ENCODE measurements at places on chromosomes 7 and 10. TPM values are rescaled to one million over a fixed set of nuclear protein-coding genes. Genes with fewer than 3 reads are reported as not detected.

GRCh38 chr10:94602729-94603515 lies 57.3 kb downstream of the HELLS start:
- no peak overlapping the region for H3K27ac ChIP-seq
- H3K36me3 ChIP-seq, result peaks cover 35% of the 10 kb centered on the region
- no peaks in the 10 kb centered on the region for H3K27me3 ChIP-seq

- peaks cover 28% of the 10 kb centered on the region for H3K4me1 ChIP-seq
- no peak overlapping the region for H3K27ac ChIP-seq
- no peak for DNase-seq
- no peaks in the 10 kb centered on the region for H3K27me3 ChIP-seq
- peaks cover 10% of the 10 kb centered on the region for H3K36me3 ChIP-seq
- H3K4me3 ChIP-seq, result no peak overlapping the region
These were observed 10.2 kb downstream of the LMTK2 start for GRCh38 chr7:98116656-98117461.

GRCh38 chr7:32881074-32881982 lies 10.2 kb downstream of the KBTBD2 start:
- H3K4me3 ChIP-seq, result no peak overlapping the region
- H3K36me3 ChIP-seq, result no peaks in the 10 kb centered on the region
- peak overlapping the region; percentile 22 for H3K27ac ChIP-seq
- H3K4me1 ChIP-seq, result peaks cover 33% of the 10 kb centered on the region

- no peak for DNase-seq
- peaks cover 12% of the 10 kb centered on the region for H3K4me1 ChIP-seq
- H3K4me3 ChIP-seq, result no peak overlapping the region
- no peaks in the 10 kb centered on the region for H3K36me3 ChIP-seq
- peaks cover 15% of the 10 kb centered on the region for H3K27me3 ChIP-seq
These were observed 212.3 kb upstream of the MKLN1 start for GRCh38 chr7:131115340-131115739.

DNA sequence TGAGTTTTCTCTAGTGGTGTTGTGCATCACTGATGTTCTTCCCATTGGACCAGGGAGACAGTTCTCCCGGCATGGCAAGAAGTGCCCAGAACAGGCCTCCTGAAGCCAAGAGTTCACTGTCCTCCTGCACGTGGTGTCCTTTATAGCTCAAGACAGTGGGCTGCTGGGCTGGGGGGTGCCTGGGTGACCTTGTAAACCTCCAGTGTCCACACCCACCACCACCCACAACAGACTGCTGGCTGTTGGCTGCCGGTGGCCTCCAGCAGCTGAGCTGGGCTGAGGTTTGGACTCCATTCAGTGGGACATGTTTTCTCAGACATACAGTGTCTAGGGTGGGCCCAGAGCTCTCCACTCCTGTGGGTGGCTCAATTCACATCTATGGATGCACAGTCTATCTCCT lies 42.2 kb downstream of the HK1 start:
- no peak for DNase-seq
- H3K36me3 ChIP-seq, result no peaks in the 10 kb centered on the region
- peak overlapping the region; percentile 97 for H3K4me3 ChIP-seq
- peaks cover 37% of the 10 kb centered on the region for H3K4me1 ChIP-seq
- H3K27ac ChIP-seq, result peak overlapping the region; percentile 99
- no peaks in the 10 kb centered on the region for H3K27me3 ChIP-seq

DNA sequence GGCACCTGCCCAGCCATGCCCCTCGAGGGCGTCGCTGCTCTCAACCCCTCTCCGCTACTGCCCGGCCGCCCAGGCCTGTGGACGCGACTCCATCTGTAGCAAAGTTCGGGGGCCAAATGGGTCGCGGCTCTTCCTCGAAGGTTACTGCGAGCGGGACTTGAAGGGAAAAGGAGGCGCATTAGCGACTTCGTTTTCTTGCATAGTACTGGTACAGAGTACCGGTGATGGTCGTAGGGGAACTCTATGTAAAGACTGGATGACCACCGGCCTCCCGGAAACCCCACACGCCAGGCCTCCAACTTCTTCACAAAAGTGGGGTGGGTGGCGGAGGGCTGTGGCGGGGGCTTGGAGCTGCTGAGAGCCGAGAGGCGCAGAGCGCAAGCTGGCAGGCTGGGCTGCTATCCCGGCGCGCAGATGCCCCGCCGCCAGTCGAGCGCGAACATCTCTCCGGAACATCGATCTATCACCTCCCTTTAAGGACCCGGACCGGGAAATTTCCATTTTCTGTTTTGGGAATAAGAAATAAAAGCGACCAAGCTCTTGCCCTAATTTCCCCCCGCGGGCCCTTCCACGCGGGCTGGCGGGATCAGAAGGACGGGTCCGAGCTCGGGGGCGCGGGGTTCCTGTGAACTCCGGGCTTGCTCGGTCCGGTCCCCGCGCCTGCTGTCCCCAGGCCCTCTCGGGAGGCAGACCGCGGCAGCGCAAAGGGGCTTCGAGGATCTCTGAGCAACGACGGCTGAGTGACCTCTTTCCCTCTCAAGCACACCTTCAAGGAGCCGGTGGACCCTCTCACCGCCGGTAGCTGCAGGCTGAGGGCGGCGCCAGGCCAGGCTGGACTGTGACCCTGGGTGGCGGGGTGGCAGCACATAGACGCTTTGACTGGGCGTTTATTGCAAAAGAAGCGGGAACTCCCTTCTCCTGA lies 12.2 kb upstream of the FEZF1 start:
- peaks cover 14% of the 10 kb centered on the region for H3K36me3 ChIP-seq
- H3K27ac ChIP-seq, result no peak overlapping the region
- DNase-seq, result no peak
- peaks cover 39% of the 10 kb centered on the region for H3K27me3 ChIP-seq

Gene LIPK
- not detected for total RNA-seq

DNA sequence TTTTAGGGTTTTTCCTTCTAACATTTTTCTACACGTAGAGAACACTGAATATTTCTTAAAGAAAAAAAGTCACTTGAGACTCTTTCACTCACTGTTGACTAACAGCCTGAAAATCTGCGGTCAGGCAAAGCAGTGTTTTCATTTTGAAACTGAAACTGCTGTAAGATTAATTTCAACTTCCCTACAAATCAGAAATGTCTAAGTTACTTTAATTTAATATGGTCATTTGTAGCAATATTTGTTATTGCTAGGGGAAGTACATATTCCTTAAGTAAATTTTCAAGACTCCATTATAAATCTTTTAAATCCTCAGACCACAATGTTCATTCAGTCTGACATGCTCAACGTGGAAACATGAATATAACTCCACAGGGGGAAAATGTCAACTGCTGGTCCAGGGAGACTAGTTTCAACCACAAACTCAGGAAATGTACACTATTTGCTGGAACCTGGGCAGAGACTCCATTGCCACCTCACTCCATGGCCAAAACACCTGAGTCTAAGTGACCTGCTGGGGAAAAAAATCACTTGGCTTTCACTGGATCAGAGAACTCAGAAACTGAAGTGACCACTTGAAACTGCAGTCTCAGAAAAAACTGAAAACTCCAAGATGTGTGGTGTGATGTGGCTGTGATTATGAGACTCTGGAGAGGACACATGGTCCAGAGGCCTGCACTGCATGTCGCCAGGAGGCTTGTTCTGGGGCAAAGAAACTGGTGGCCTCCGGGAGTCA lies 161.2 kb downstream of the TAX1BP1 start:
- peak overlapping the region; percentile 68 for H3K4me3 ChIP-seq
- no peaks in the 10 kb centered on the region for H3K36me3 ChIP-seq
- H3K27me3 ChIP-seq, result no peaks in the 10 kb centered on the region
- peaks cover 49% of the 10 kb centered on the region for H3K4me1 ChIP-seq
- peak overlapping the region; percentile 91 for H3K27ac ChIP-seq
- peak; percentile 86 for DNase-seq

Gene RBP4
- not detected for total RNA-seq

- no peak for DNase-seq
- no peaks in the 10 kb centered on the region for H3K4me1 ChIP-seq
- no peaks in the 10 kb centered on the region for H3K36me3 ChIP-seq
- H3K4me3 ChIP-seq, result no peak overlapping the region
- H3K27me3 ChIP-seq, result no peaks in the 10 kb centered on the region
These were observed 186.2 kb upstream of the NPSR1 start for GRCh38 chr7:34471844-34472243.

Gene PRF1
- 497 TPM for total RNA-seq

Gene DUSP5
- total RNA-seq, result 311 TPM

Gene HABP2
- not detected for total RNA-seq

DNA sequence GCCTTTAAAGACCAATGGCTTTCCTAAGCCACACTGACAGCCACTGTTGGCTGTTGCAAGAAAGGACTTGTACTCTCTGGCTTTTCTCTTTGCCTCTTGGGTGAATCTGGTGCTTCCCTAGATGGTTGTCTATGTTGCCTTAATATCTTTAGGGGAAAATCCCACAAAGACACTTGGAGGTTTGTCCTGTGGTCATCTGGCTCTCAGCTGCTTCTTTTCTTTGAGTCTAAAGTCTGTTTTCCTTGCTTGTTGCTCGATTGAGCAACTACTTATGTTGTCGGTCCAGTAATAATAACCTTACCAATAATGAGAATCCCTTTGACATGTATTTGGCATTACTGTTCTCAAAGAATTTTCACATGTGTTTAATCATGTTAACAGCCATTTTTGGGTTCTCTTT lies 537.6 kb downstream of the LRMDA start:
- H3K4me1 ChIP-seq, result no peaks in the 10 kb centered on the region
- no peaks in the 10 kb centered on the region for H3K36me3 ChIP-seq
- no peak for DNase-seq
- peaks cover 3% of the 10 kb centered on the region for H3K27me3 ChIP-seq
- H3K4me3 ChIP-seq, result no peak overlapping the region
- no peak overlapping the region for H3K27ac ChIP-seq

Gene LMOD2
- not detected for total RNA-seq

Gene PRXL2A
- total RNA-seq, result 6.4 TPM

GRCh38 chr7:39971924-39972323 lies 21.9 kb downstream of the CDK13 start:
- DNase-seq, result no peak
- H3K36me3 ChIP-seq, result no peaks in the 10 kb centered on the region
- H3K4me1 ChIP-seq, result peaks cover 41% of the 10 kb centered on the region
- H3K4me3 ChIP-seq, result no peak overlapping the region
- H3K27me3 ChIP-seq, result no peaks in the 10 kb centered on the region

DNA sequence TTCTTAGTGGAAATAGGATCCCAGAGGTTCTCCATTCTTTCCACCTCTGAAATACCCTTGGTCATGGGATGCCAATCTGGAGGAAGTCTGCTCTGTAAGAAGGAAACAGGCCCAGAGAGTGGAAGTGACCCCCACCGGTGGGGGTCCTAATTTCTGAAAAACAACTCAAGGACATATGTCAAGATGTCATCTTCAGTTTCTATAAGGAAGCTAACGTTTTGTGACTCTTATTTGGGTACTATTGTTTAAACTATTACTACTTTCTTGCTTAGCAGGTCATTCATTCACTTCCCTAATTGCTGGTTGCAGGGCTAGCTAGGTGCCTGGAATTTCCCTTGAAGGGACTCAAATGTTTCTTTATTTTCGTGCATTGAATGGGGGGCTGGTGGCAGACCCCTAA lies 1.9 kb upstream of the ZNF775 start:
- peak overlapping the region; percentile 76 for H3K27ac ChIP-seq
- H3K36me3 ChIP-seq, result no peaks in the 10 kb centered on the region
- peaks cover 32% of the 10 kb centered on the region for H3K4me1 ChIP-seq

DNA sequence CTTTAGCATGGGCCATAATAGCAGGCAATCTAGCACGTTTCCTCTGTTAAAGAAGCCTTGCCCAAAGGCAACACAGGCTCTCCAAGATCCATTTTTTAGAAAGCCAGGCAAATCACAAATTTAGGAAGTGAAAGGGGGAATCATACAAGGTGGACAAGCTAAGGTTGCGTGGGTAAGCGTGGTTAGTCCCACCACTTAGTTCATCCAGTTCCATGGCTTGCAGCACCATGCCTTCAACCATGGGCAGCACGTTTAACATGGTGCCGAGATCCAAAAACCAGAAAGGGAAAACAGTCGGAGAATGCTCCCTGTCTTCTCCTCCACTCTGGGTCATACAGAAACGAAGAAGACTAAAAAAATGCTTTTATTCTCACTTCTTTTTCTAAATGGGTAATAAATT lies 234.4 kb upstream of the IMMP2L start:
- DNase-seq, result no peak
- H3K27ac ChIP-seq, result no peak overlapping the region
- no peaks in the 10 kb centered on the region for H3K27me3 ChIP-seq

- no peaks in the 10 kb centered on the region for H3K4me1 ChIP-seq
- no peak for DNase-seq
- no peaks in the 10 kb centered on the region for H3K27me3 ChIP-seq
- H3K36me3 ChIP-seq, result peaks cover 17% of the 10 kb centered on the region
- H3K4me3 ChIP-seq, result no peak overlapping the region
These were observed 25.7 kb downstream of the SUV39H2 start for GRCh38 chr10:14904316-14904732.

GRCh38 chr10:77872151-77872946 lies 54.2 kb downstream of the DLG5 start:
- H3K36me3 ChIP-seq, result no peaks in the 10 kb centered on the region
- peaks cover 60% of the 10 kb centered on the region for H3K4me1 ChIP-seq
- no peak for DNase-seq
- H3K27me3 ChIP-seq, result no peaks in the 10 kb centered on the region
- peak overlapping the region; percentile 57 for H3K27ac ChIP-seq

Gene MEOX2
- total RNA-seq, result not detected

DNA sequence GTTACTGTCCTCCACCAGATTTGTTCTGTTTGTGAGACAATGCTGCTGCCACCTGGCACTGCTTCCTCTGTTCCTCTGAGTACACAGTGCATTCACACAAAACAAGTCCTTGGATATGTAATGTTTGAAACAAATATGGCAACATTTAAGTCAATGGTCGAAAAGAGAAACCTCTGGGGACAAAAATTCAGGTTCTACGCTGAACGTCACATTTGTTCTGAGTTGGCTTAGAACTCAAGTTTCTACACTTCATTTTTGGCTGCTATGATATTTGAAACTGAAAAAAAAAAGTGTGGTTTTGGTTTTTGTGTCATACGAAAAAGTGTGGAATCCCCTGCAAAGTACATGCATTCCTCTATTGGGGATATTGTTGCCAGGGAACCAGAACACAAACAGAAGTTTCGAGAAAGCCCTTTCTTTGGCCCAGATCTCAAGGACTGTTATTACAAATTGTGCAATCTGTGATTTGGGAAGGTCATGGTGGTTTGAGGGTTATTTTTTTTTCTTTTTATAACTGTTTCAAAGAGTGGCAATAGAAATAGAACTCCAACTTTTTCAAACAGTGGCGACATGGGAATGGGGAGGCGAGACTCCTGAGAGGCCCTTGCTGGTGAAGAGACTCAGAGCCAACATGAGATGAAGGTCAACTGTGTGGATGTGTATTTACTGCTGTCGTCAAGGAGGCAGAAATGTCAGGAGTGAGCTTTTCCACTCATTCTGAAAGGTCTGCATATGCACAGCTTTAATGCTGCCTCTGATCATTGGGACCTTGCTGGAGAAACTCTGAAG lies 127.5 kb downstream of the CUBN start:
- DNase-seq, result no peak
- H3K4me1 ChIP-seq, result peaks cover 30% of the 10 kb centered on the region
- H3K36me3 ChIP-seq, result peaks cover 8% of the 10 kb centered on the region
- peak overlapping the region; percentile 91 for H3K27ac ChIP-seq
- H3K4me3 ChIP-seq, result peak overlapping the region; percentile 57

Measured in natural killer cell treated with Interleukin-12 subunit alpha and Interleukin-12 subunit beta and Interleukin-15 and Interleukin-18, amount 100 ng/mL, for 72 hours (primary cell).